ENCODE measurements at places on chromosomes 12 and 14. TPM values are rescaled to one million over a fixed set of nuclear protein-coding genes. Genes with fewer than 3 reads are reported as not detected.

Gene AMHR2
- not detected for total RNA-seq

Gene PMCH
- not detected for total RNA-seq

Gene KCNC2
- total RNA-seq: not detected

Gene RASAL1
- 1.9 TPM for total RNA-seq

Gene LIN52
- 11.1 TPM for total RNA-seq

Gene RTL1
- not detected for total RNA-seq

GRCh38 chr12:6960593-6961277 lies 9.6 kb downstream of the PTPN6 start:
- peaks cover 75% of the 10 kb centered on the region for H3K4me1 ChIP-seq
- H3K36me3 ChIP-seq: peaks cover 68% of the 10 kb centered on the region
- DNase-seq: no peak
- H3K4me3 ChIP-seq: peak overlapping the region; percentile 100
- no peaks in the 10 kb centered on the region for H3K27me3 ChIP-seq

DNA sequence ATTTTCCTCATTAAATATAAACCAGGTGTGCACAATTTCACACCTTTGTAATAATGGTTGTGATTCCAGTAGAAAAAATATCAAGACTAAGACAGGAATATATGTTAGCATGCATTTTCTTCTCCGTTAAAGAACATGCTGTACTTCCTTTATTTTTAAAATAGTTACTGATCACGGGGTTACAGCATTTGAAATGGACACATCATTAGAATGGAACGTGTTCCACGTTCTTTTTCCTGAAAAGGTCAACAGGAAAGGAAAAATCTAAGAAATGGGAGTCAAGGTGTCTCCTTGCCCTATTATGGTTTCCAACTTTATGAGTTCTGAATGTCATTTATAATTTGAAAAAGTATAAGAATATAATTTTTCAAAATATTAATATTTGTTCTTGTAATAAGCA lies 1325.7 kb downstream of the SLC16A7 start:
- H3K27me3 ChIP-seq: no peaks in the 10 kb centered on the region
- no peaks in the 10 kb centered on the region for H3K36me3 ChIP-seq
- H3K4me3 ChIP-seq: no peak overlapping the region
- no peak overlapping the region for H3K27ac ChIP-seq

- no peak overlapping the region for H3K27ac ChIP-seq
- H3K36me3 ChIP-seq: no peaks in the 10 kb centered on the region
- H3K4me1 ChIP-seq: no peaks in the 10 kb centered on the region
- peaks cover 4% of the 10 kb centered on the region for H3K27me3 ChIP-seq
- no peak overlapping the region for H3K4me3 ChIP-seq
These were observed 145.0 kb downstream of the SLC38A6 start for GRCh38 chr14:61125867-61126572.

DNA sequence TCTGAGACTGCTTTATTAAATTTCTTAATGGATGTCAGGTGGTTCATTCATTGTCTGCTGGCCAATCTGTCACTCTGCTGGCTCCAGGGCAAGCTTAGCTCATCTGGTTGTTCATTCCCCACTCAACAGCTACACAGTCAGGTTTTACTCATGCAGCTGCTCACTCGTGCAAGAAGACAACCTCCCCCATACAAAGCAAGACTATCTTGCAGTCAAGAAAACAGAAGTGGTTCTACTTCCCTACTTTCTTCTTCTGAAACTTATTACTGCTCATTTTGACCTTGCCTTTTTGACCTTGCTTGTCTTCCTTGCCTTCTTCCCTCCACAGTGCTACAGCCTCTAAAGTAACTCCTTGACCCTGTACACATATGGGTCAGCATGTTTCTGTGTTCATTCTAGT lies 277.9 kb downstream of the SSPN start:
- H3K27me3 ChIP-seq: no peaks in the 10 kb centered on the region
- H3K4me1 ChIP-seq: peaks cover 4% of the 10 kb centered on the region
- H3K4me3 ChIP-seq: no peak overlapping the region
- peaks cover 35% of the 10 kb centered on the region for H3K36me3 ChIP-seq
- peak overlapping the region; percentile 36 for H3K27ac ChIP-seq
- no peak for DNase-seq

GRCh38 chr12:7705846-7706245 lies 5.4 kb upstream of the DPPA3 start:
- H3K4me3 ChIP-seq: no peak overlapping the region
- H3K27ac ChIP-seq: no peak overlapping the region
- H3K36me3 ChIP-seq: no peaks in the 10 kb centered on the region
- no peaks in the 10 kb centered on the region for H3K4me1 ChIP-seq
- DNase-seq: no peak

- H3K36me3 ChIP-seq: no peaks in the 10 kb centered on the region
- no peak for DNase-seq
- peaks cover 33% of the 10 kb centered on the region for H3K27me3 ChIP-seq
- H3K27ac ChIP-seq: no peak overlapping the region
- peak overlapping the region; percentile 40 for H3K4me3 ChIP-seq
These were observed 2.4 kb downstream of the CRIP2 start for GRCh38 chr14:105476831-105477659.

Data from activated naive CD8-positive, alpha-beta T cell treated with anti-CD3 and anti-CD28 coated beads for 36 hours (primary cell).